ENCODE measurements at places on chromosomes 2 and 18. TPM values are rescaled to one million over a fixed set of nuclear protein-coding genes. Genes with fewer than 3 reads are reported as not detected.

DNA sequence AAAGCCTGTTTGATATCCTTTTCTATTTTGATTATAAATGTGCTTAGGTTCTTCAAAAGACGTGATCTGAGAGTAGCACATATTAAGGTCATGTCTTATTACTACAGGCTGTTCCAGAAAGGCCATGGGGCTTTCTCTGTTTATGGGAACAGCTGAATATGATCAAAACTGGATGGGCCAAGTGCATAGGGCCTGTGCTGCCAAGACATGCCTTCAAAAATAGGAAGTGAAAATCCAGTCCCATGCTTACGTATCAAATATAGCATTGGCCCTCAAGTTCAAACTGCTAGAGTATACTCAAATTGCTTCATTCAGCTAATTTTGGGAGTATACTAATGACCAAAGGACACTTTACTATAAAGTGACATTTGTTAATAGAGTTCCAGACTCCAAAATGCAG lies 24.1 kb downstream of the SLC25A52 start:
- no peak for DNase-seq

- peak; percentile 6 for DNase-seq
Measured at GRCh38 chr2:173432049-173432754, 77.5 kb downstream of the CDCA7 start.

DNA sequence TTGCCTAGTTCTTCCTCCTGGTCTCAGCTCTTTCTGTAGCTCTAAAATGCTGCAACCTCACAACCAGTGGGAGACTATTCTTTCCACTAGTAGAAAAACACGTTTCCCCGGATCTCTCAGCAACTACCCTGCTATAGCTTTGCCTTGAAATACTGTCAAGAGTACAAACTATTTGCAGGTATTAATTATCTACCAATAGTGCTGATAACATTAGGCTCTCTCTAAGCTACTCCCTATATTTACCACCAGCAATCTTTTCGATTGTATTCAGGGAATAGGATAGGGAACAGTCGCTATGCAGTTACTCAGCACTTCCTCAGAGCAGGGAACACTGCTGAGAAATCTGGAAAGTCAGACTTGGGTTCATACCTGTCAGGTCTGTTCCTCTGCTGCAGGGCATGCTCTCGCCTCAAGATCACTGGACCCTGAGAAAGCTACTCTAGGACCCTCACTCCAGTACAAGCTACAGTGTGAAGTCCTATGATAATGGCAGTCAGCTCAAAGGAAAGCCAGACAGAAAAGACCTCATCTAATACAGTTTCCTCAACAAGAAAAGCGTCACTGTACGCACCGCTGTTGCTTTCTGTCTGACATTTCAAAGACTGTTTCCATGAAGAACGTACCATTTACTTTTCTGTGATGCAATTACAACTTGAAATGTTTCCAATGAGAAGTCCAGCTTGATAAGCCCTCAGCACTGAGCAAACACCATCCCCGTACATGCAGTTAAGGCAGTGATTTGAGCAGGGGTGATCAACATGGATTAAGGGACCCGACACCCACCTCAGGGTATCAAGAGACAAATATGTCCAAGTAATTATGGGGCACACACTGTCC lies 22.7 kb downstream of the GDF7 start:
- DNase-seq, result no peak

DNA sequence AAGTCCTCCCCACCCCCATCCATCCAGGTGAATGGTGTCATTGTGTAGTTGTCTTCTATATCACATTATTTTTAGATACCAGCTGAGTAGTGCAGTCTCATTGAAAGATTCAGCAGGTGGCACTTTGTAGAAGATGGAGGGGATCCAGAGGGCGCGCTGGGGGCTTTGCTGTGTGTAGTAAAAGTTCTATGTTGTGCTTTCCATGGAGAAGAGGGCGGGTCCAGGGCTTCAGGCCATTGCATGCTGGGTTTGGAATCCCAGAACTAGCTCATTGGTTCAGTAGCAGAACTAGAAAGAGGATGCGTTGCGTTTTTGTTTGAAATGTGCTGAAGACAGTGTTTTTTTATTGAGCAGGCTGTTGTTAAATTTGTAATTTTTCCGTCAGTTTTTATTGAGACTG lies 120.0 kb downstream of the MAP4K4 start:
- no peak for DNase-seq

The ABCG8 gene
- total RNA-seq, result not detected

Data from HT1080 (cell line).